ENCODE measurements at places on chromosomes 3 and 15. TPM values are rescaled to one million over a fixed set of nuclear protein-coding genes. Genes with fewer than 3 reads are reported as not detected.

ZDHHC23 gene
- polyA plus RNA-seq, result 7.7 TPM

RTP1 gene
- 2.0 TPM for polyA plus RNA-seq

ARPP21 gene
- polyA plus RNA-seq, result 12.8 TPM

IMPG2 gene
- polyA plus RNA-seq, result 5.2 TPM

DMXL2 gene
- polyA plus RNA-seq, result 176 TPM

MKRN3 gene
- polyA plus RNA-seq, result 13.9 TPM

BCHE gene
- 2.0 TPM for polyA plus RNA-seq

HHLA2 gene
- polyA plus RNA-seq, result not detected

FGF7 gene
- polyA plus RNA-seq, result 0.04 TPM

KNG1 gene
- not detected for polyA plus RNA-seq

IL17RC gene
- polyA plus RNA-seq, result 0.54 TPM

EBLN2 gene
- polyA plus RNA-seq, result 8.3 TPM

VWA5B2 gene
- polyA plus RNA-seq, result 0.33 TPM

SERINC4 gene
- polyA plus RNA-seq, result 0.38 TPM

LARP6 gene
- 18.2 TPM for polyA plus RNA-seq

ZNF80 gene
- polyA plus RNA-seq, result 0.17 TPM

SNAP23 gene
- polyA plus RNA-seq, result 36.6 TPM

IL17RE gene
- not detected for polyA plus RNA-seq

SLC28A2 gene
- polyA plus RNA-seq, result not detected

RTP3 gene
- not detected for polyA plus RNA-seq

KLHL25 gene
- 45.7 TPM for polyA plus RNA-seq
